ENCODE measurements at places on chromosomes 6 and 20.

DNA sequence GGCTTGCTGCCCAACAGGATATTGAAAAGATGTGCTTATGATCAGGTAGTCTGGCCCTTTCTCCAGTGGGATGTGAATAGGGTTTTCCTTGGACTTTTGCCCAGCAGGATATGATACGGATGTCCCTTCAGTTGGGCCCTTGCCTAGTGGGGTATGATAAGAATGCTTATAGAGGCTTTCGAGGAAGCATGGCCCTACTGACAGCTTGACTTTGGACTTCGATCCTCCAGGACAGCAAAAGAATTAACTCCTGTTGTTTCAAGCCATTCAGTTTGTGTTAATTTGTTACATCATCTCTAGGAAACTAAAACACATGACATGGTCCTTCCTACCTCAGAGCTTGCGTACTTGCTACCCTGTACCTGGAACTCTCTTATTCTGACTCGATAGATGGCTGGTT, 9.7 kb upstream of the ZNF334 start:
- DNase-seq, result no peak

DNA sequence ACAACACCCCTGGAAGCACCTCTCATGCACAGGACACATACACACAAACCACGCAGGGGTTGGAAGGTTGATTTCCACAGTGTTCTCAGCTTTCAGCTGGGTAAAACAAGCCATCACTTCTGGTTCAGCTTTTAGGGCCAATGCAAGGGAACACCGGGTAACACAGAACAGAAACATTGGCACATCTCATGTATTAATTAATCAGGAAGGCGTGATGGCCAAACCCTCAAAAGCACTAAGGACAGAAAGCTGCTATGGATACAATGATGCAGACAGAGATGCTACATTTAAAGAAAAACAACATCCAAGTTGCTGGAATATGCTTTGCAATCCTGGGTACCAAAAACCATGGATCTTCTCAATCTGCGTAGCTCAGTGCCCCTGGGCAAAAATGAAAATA, 104.3 kb upstream of the BEND6 start:
- DNase-seq, result no peak

DNA sequence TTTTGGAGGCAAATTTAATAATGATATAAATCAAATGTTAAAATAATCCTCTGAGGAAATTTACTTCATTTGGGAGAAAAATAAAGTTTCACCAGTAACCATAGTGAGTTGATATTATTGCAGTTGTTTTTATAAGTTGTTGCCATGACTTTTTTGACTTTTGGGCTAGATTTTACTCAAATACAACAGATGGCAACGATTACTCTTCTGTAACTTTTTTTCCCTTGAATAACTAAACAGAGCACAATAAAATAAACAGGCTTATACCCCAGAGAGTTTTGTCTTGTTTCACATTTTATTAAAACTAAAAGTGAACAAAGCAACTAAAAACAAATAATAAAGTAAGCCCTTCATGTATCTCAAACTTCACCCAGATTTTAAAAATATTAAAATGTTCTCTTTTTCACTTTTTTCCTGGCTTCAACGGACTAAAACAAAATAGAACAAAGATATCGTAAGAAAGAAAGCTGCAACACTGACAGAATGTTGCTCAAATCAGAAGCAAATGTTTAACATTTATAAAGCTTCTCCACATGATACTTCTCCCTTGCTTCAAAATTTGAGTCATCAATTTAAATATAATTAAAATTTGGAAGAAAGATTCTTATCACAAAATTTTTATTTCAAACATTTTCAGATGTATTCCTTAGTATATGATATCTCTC, 42.5 kb upstream of the BMP5 start:
- DNase-seq, result no peak

- no peak for DNase-seq
These were observed 178.3 kb downstream of the ZDHHC14 start for GRCh38 chr6:157559201-157559756.

DNA sequence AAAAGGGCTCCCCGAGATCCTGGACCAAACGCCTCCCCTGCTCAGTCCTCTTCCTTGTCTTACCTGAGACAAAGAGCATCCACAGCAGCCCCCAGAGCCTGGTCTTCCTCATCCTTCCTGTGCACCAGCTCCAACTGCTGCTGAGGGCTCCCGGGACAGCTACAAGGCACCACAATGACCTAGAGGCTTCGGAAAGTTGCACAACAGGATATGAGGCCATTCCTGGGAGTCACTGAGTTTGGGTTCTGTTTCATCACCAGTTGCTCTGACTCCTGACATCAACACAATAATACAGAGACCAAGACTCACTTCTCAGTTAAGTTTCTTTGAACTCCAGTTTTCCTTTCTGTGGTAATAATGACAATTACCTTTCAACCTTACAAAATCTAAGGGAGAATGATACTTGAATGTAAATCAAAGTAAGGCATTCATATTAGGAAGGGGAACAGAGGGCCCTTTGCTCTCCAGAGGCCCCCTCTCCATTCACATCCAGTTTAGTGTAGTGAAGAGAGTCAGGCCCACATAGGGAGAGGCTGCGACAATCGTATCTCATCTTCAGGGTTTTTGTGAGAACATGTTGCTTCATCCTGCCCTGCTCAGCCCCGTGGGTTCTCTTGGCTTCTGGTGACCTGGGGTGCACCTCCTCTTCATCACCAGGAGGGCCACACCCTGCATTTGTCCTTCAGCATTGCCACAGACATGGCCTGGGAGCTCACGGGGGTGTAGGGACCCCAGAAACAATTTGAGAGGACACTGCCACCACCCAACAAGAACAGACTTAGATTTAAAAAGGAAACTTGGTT, at the start of gene TREM1:
TREM1 (minus strand) TSS at position 139 of the 803 bp plus-strand sequence; CDS start at position 112, 27 bp downstream.
- DNase-seq, result no peak

DNA sequence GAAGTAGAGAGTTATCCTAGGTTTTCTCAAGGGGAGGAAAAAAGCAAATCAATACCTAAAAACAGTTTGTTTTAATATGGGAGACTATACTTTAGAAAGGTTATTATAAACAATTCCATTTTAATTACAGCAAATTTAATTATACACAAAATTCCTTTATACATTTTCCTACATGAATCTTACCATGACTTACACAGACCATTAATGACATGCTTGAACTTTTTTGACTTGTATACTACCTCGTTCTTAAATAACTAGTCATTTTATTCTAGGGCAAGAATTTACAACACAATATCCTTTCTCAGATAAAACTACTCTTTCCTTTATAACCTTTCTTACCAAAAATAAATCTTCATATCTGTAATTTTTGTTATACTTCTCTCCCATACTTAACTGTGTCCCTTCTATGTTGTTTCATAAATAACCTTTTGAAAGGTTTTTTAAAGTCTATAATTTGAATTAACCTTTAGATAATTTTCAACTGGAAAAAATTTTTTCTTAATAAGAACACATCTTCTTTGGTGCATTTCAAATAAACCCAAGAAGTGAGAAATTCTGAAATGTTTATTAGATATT, 729.4 kb downstream of the TENT5A start:
- DNase-seq, result no peak

- no peak for DNase-seq
These were observed 7.0 kb downstream of the KIAA1755 start for GRCh38 chr20:38253571-38253970.

DNA sequence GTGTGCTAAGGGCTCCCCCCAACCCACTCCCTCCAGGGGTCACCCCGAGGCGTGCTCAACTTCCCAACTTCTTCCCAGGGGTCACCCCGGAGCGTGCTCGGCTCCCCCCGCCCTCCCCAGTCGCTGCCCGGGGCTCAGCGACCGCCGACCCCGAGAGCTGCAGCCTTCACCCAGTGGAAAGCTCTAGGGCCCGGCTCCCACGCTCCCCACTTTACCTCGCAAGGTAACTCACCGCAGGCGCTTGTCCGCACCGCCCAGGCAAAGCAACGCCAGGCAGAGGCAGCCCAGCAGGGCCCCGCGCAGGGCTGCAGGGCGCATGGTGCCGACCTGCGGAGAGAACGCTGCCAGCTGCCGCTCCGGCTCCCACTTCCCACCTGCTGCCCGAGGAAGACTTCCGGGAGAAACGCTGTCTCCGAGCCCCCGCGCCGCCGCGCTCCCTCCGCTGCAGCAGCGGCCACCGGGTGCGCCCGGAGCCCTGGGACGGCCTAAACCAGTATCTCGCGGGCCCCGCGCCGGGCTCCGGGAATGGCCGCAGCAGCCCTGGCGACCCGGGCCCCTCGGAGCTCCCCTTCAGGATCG, 396 bp downstream of the RNASET2 start:
- no peak for DNase-seq

- DNase-seq, result no peak
These were observed 21.5 kb downstream of the NOX3 start for GRCh38 chr6:155434096-155434495.

DNA sequence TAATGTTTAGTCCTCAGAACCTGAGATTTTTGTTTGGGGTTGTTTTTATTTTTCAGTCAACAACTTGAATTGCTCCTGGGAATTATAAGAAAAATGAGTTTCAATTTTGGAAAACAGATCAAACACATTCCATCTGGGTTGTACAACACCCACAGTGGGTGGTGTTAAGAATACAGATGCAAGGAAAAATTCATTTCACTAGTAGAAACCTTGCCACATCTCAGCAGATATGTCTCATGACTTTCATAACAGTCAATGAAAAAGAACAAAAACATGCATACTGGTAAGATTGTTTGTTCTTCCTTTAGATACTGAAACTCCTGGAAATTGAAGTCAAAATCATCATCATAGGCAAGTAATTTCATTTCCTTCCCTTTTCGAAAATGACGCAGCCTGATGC, 78.9 kb downstream of the MOXD1 start:
- DNase-seq, result no peak

- no peak for DNase-seq
These were observed 1.4 kb upstream of the PRDM13 start for GRCh38 chr6:99605074-99605734.

GRCh38 chr6:118660218-118660569, 8.8 kb upstream of the CEP85L start:
- no peak for DNase-seq

GRCh38 chr20:63745424-63745805, 5.8 kb downstream of the SLC2A4RG start:
- DNase-seq, result no peak

DNA sequence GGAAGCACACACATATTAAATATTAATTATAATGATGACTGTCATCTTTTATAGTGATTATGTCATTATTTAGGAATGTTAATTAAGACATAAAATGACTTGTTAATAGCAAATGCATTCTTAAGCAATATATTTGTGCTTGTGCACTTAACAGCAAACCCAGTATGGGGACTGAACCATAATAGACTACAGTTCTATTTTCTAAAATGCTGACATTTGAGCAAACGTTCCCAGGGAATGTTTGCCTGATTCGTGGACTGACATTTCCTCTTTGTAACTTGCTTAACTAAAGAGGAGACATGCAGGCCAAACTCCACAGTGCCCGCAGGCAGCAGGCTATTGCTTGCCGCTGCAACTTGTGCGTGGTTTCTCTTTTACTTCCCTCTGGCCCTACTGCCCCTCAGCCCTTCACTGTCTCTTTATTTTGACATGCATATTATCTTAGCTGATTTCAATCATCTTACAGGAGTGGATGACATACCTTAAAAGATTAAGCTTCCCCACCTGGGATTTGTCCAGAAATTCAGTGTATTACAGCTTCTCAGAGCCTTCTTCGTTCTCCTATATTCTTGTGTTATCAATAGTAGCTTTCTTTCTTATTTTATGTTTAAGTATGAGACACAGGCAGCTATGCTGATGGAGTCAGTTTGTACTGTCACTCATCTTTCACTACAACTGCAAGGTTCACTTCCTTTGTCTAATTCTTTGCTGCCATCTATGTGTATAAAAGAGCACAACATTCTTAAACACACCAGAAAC, 141.5 kb downstream of the GMDS start:
- DNase-seq, result no peak

DNA sequence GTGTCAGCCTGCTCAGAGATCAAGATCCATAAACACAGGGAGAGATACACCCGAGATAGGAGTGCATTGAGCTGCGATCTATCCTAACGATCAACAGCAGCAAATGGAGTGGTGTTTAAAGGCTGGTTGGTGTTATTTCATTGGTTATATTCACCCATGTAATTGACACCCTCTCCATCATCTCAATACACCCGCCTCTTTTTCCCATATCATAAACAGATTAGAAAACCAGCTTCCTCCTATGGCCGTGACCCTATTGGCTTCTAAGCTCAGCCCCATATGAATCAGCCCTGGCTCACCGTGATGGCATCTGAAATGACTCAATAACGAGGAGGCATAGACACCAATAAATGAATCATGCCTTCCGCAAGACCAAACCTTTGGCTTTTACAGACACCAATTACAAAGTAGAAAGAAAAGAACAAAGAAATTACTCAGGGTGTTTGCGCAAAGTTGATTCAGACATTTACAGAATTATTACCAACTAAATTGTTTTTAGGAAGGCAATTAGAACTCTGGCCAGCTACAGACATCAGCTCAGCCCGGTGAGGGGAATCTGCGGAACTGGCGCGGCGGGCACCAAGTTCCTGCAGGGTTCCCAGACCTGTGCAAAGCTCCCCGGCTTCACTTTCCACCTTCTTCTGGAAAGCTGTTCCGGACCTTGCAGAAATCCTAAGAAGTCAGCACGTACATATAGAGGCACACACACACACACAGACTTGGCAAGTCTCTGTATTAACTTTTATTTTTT, 11.5 kb downstream of the PMEPA1 start:
- no peak for DNase-seq

- DNase-seq, result no peak
These were observed 46.4 kb upstream of the GCM1 start for GRCh38 chr6:53195048-53195447.

DNA sequence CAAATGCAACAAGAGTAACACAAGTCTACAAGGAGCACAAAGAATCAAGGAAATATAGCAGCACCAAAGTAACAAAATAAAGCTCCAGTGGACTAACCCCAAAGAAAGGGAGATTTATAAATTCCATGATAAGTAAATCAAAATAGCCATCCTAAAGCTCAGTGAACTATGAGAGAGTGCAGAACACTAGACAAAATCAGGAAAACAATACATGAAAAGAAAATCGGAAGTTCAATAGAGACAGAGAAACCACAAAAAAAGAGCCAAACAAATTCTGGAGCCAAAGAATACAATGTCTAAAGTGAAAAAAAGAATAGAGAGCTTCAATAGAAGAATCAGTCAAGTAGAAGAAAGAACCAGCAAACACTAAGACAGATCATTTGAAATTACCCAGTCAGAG, 247.3 kb upstream of the TENT5A start:
- DNase-seq, result no peak

DNA sequence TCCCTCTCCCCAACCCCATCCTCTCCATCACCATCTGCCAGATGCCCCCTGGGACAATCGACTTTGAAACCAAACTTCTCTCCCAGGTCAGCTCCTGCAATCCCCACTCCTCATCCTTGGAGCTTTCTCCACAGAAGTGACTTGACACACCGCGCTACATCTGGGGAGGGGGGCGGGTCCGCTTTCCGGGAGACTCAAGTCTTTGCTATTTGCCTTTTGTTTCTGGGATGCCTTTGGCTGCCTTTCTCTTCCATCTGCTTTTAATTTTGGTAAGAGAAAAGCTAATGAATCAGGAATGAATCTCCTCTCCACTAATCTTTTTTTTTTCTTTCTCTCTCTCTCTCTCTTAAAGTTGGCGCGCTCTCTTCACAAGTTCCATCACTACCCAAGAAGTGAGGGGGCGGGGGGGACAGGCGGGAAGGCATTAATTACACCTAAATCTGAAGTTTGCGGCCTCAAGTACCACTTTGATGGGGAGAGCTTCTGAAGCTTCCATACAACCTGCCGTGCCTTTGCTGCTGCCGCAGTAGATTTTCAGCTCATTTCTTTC, 664 bp upstream of the TPBG start:
- DNase-seq, result no peak

Data from chondrocyte (in vitro differentiated cells).